Naive thymus-derived CD8-positive, alpha-beta T cell (primary cell): ENCODE measurements at places on chromosomes 7 and 10.

- DNase-seq: no peak
Observed at GRCh38 chr7:83159731-83160130, 3.0 kb downstream of the PCLO start.

DNA sequence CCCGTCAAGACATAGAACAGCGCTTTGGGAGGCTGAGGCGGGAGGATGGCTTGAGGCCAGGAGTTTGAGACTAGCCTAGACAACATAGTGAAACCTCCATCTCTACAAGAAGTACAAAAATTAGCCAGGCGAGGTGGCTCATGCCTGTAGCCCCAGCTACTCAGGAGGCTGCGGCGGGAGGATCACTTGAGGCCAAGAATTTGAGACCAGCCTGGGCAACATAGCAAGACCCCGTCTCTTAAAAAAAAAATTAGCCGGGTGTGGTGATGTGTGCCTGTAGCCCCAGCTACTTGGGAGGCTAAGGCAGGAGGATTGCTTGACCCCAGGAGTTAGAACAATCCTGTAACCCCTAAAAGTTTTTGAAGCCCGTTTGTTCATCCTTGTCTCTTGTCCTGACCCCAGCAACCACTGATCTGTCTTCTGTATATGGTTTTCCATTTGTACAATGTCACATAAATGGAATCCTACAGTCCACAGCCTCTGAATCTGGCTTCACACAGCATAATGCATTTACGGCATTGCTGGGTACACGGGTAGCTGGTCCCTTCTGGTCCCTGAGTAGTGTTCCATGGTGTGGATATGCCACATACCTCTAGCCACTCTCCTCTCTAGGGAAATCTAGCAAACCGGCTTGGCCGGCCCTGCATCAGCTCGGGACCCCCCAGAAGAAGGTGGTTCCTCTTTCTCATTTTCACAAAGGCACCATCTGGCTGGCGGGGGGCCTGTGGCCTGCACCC lies 8.4 kb downstream of the GTF2IRD1 start:
- no peak for DNase-seq

- no peak for DNase-seq
Observed at GRCh38 chr10:124403548-124403947, 15.2 kb downstream of the OAT start.

DNA sequence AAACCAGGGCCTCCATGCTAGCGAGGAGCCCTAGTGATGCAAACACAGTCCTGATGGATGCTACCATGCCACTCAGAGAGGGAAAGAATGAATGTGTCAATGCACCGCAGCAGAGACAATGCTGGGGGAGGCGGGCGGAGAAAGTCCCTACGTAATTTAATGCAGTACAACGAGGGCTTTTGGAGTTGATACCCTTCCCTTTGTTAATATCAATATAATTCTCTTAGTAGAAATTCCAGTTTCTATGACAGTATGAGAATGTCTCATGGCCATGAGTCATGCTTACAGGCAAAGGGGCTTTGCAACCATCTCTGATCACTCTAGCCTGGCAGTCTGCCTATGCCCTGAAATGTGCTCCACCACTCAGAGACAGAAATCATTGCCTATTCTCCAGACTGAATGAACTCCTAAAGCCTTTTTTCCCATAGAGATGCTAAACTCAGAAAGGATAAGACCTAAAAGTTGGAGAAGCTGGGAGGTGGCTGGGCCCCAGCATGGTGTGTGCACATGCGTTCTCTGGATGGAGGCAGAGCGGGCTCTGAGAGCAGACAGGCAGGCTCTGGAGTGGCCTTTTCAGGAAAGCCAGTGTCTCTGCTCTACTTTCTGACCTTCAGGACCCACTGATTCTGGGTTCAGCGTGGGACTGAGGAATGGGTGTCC lies 20.3 kb upstream of the GIMAP2 start:
- DNase-seq: no peak

DNA sequence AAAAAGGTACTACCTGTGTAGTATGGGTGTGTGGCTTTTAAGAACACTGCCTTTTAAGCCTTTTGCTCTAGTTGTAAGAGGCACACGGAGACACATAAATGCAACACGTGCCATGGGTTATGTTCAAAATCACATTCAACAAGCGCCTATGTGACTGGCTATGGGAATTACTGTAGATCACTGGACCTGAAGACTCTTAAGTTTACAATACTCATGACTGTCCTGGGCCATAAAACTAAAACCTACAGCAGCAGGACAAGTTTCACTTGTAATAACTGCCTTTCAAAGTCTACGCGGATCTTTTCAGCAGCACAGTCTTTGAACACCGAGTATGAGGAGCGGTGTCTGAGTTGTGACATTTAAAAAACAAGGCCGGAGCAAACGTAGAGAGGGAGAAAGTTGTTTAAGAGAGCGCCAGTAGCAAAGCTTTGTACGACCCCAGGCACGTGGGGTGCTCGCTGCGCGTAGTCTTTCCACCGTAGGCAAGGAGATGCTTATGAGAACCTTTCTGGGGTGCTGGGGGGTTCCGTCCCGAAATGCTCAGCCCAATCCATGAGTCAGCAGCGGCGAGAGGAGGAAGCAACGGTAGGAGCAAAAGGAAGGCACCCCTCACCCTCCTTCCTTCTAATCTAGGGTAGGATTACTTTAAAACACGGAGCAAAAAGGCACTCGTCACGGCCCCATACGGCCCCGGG lies 662 bp downstream of the DNAJC2 start:
- no peak for DNase-seq

- no peak for DNase-seq
Observed at GRCh38 chr10:70563230-70563629, 39.3 kb downstream of the PRF1 start.

DNA sequence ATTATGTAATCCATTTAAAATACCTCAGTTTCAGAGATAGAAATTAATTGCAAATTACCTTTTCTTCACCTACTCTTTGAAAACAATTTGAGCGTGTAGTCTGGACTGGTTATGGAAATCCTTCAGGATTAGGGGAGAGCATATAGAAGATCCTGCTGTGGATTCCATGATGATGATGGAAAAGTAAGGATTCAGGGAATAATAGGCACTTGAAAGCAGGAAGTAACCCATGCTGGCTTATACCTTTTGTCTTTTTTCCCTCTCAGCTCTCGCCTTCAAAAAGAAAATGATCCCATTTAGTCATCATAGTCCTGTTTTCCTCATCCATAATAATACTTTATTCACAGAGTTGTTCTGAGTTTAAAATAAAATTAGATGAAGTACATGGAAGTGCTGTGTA lies 4.4 kb downstream of the HBP1 start:
- DNase-seq: no peak

GRCh38 chr10:116450861-116451260 lies 23.2 kb downstream of the PNLIPRP3 start:
- DNase-seq: no peak
